Ovary (tissue), 10 donors: ENCODE measurements at places on chromosomes 1 and 21.

DNA sequence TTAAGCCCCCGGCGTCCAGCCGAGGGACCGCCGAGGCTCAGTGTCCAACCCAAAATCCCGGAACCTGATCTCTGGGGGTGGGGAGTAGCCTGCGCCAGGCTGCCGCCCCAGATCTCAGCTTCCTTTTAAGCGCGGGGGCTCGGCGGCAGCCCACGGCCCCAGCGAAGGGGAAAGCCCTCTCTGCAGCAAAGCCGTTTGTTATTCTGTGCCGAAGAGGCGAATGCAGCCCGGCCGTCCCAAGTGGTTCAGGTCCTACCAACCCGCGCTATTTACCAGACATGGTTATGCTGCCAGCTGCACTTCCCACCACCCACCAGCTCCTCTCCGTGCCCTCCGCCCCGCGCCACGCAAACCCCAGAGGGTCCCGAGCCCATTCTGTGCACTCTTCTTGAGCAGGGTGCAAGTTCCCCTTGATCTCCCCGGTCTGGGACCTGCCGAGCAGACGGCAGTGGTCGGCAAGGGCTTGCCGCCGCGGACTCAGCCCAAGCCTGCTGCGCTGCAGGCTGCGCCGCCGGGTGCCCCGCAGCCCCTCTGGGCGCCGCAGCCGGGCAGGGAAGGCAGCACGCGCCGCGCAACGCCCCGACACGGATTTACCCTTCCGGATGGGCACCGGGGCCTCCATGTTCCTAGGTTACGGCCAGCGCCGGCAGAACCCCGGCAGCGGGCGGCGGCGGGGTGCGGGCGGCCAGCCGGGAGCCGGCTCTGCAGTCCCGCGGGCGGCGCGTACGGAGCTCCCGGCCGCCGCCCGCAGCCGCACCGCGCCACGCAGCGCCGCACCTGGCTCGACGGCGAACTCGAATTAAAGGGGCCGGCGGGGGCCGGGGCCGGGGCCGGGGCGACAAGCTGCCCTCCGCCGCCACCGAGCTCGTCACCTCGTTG lies 738 bp upstream of the KCNA2 start:
- no peak for DNase-seq

GRCh38 chr1:16183179-16183578 lies 27.3 kb upstream of the EPHA2 start:
- DNase-seq: no peak

GRCh38 chr1:68149110-68149798 lies 83.1 kb downstream of the WLS start:
- DNase-seq: no peak

DNA sequence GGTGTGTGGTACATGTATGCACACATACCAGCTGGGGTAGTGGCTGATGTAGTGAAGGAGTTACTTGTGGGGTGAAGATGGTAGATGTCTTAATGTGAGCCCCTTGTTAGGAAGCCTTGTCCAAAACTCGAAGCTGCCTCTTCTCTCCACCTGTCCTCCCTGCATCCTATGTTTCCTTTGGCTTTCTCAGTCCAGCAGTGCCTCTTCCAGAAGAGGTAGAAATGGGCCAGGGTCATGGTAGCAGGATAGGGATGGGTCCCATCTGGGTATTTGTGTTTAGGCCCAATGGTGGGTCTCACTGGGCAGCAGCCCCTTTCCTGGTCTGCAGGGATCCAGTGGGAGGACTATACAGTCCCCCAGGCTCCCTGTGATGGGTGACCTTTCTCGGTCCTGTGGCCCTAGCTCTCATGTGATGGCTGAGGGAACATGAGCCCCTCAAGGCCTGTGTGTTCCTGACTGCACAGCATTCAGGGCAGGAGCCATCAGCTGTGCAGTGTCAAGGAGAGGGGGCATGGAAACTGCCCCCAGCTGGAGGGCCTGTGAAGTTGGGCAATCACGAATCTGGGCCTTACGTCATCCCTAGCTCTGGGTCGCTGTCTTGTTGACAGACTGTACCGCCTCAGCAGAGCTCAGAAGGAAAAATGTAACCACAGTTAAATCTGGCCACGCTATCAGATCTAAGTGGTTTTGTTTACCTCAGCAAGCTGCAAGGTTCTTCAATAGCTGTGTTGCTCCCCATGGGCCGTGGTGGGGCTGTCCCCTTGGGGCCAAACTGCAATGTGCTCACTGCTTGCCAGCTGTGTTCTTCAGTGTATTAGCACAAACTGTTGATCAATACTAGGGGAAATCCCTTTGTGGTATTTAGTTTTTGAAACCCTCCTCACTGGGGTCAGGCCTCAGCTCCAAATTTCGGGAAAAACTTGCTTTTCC lies 82.7 kb downstream of the NOS1AP start:
- no peak for DNase-seq
